Fibroblast of the aortic adventitia (primary cell): ENCODE measurements at places on chromosomes 13 and 19. TPM values are rescaled to one million over a fixed set of nuclear protein-coding genes. Genes with fewer than 3 reads are reported as not detected.

The MCOLN1 gene
- total RNA-seq: 12.0 and 17.3 TPM in 2 replicates

- DNase-seq: peak; percentile 60
Measured at GRCh38 chr13:40682449-40683240, 16.2 kb upstream of the FOXO1 start.

The DAND5 gene
- 0.18 TPM in 1 of 2 replicates, not detected in the other for total RNA-seq

The HSPB6 gene
- total RNA-seq: 297 and 713 TPM in 2 replicates

DNA sequence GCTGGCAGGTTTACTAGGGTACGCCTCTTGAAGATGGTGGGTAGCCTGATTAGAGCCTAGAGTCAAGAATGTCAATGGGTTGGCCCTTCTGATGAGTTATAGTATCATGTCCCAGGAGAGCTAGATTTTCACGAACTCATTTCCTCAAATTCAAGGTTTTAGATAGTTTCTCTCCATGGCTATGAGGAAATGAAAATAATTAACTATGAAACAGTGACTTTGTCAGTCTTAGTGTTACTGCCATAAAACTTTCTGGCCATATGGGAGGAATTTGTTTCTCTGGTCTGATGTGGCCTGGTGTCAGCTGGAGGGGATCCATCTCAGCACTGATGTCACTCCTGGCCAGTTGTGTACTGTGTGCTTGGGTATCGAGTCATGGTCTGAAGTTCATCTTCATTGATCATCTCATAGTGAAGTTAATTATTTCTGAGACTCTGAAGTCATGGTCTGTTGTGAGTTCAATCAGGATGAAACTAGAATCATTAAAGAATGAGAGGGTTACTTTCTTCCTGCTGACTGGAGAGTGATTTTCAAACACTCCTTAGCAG, 49.4 kb upstream of the TNFSF11 start:
- DNase-seq: peak; percentile 25

DNA sequence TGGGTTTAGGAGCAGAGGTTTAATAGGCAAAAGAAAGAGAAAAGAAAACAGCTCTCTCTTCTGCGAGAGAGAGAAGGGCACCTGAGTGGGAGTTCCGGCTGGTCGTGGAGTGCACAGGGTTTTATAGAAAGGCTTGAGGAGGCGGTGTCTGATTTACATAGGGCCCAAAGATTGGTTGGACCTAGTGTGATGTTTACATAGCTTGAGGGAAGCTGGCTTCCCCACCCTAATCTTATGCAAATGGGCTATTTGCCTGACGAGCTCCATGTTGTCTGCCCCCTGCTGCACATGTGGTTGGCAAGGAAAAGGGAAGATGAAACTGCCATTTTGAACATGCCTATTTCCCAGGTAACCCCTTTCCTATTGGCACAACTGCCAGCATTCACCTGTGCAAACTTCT, 21.5 kb upstream of the MEDAG start:
- DNase-seq: no peak

DNA sequence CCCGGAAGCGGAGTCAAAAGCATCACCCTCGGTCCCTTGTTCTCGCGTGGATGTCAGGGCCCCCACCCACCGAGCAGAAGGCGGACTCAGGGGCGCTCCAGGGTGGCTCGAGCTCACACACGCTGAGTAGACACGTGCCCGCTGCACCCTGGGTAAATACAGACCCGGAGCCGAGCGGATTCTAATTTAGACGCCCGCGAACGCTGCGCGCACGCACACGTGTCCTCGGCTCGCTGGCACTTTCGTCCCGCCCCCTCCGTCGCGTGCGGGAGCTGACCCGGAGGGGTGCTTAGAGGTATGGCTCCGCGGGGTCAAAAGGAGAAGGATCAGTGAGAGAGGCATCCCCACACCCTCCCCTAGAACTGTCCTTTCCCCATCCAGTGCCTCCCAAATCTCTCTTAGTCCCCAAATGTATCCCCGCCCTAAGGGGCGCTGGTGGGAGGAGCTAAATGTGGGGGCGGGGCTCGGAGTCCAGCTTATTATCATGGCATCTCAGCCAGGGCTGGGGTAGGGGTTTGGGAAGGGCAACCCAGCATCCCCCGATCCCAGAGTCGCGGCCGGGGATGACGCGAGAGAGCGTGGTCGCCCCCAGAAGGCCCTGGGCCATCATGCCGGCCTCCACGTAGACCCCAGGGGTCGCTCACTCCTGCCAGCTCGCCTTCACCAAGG, 451 bp upstream of the ICAM5 start:
- DNase-seq: no peak

- DNase-seq: no peak
Measured at GRCh38 chr19:29013988-29014387, 199.0 kb downstream of the UQCRFS1 start.

GRCh38 chr19:6475321-6476108, 6.1 kb downstream of the DENND1C start:
- no peak for DNase-seq

The CASP14 gene
- total RNA-seq: not detected in 2 replicates

- no peak for DNase-seq
Measured at GRCh38 chr13:58313219-58313618, 681.7 kb downstream of the PCDH17 start.

DNA sequence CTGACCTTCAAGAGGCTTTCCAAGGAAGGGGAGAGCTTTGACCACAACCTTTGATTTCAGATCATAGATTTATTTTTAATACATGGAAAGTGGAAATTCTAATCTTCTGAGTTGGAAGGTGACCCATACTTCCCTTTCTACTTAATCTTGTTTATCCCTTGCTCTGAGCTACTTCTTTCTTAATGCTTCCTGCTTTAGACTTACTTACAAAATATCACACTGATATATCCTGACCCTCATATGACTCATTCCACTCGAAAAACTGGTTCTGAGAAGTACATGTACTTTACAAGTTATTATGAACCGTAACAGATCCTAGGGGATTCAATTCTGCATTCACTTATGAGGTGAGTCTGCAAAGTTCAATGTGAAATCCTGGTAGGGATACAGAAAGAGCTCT, 76.2 kb upstream of the IRS2 start:
- peak; percentile 41 for DNase-seq

GRCh38 chr13:48068036-48068435, 26.9 kb downstream of the MED4 start:
- DNase-seq: no peak

The MYO1F gene
- total RNA-seq: 0.09 and 0.41 TPM in 2 replicates

The WDR88 gene
- not detected in 2 replicates for total RNA-seq

The C19orf33 gene
- 0.45 and 1.7 TPM in 2 replicates for total RNA-seq

GRCh38 chr19:19627621-19628500, at the start of gene LPAR2:
TSS of gene LPAR2 (minus strand) at chr19:19628220. CDS start at chr19:19627275, 945 bp downstream.
- DNase-seq: no peak

The ZNF729 gene
- not detected in 2 replicates for total RNA-seq

The ZNF8 gene
- total RNA-seq: 5.1 and 7.6 TPM in 2 replicates

DNA sequence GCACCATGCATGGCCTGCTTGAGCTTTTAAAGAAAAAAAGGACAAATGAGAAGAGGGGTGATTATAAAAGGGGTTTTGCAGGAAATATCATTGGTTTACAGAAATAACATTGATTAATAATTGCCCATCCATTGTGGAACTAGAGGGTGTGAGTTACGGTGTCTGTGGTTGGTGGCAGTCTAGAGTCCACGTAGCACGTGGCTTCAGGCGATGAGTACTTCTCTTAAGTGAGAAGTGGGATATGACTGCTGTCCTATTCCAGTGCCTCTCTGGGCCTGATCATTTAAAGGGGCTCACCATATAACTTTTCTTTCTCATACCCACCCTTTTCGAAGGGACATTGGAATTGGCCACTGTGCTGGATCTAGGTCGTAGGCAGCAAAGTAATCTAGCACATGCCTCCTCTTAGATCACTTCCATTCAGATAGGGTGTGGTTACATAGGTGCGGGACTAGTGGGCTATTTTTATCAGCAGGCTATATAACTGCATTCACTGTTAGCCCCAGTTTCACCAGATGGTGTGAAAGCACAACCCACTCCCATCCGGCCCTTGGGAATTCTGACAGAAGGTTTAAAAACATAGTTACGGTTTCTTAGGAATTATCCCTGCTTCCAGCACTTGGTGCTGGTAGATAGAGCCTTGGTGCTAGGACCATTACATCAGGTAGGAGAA, 19.9 kb downstream of the PPP5C start:
- no peak for DNase-seq

The C5AR1 gene
- total RNA-seq: 0.09 TPM in 1 of 2 replicates, not detected in the other

GRCh38 chr13:73579574-73580274, 520.9 kb downstream of the KLF5 start:
- DNase-seq: no peak

GRCh38 chr13:97249093-97249795, 27.1 kb downstream of the MBNL2 start:
- no peak for DNase-seq

The LHB gene
- not detected in 2 replicates for total RNA-seq

GRCh38 chr13:110677731-110678545, 28.0 kb downstream of the CARS2 start:
- no peak for DNase-seq

The NPAS1 gene
- 0.49 and 2.1 TPM in 2 replicates for total RNA-seq

- no peak for DNase-seq
Measured at GRCh38 chr13:107960301-107960700, 255.0 kb downstream of the LIG4 start.

DNA sequence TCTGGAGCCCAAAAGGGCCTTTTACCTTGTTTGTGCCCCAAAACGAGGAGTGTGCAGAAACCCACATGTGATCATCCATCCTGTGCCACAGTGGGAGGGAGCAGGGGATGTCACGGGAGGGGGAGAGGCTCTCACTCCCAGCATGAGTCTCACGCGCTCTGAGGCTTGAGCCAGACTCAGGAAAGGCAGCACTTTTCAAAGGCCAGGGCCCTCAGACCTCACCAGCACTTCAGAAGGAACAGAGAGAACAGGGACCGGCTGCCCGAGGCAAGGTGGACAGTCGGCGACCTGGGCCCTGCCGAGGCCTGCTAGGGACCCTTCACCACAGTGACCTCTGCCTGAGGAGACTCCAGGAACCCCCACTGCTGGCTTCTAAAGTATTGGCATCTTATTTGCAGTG, 71.7 kb upstream of the WASF3 start:
- DNase-seq: peak; percentile 19

DNA sequence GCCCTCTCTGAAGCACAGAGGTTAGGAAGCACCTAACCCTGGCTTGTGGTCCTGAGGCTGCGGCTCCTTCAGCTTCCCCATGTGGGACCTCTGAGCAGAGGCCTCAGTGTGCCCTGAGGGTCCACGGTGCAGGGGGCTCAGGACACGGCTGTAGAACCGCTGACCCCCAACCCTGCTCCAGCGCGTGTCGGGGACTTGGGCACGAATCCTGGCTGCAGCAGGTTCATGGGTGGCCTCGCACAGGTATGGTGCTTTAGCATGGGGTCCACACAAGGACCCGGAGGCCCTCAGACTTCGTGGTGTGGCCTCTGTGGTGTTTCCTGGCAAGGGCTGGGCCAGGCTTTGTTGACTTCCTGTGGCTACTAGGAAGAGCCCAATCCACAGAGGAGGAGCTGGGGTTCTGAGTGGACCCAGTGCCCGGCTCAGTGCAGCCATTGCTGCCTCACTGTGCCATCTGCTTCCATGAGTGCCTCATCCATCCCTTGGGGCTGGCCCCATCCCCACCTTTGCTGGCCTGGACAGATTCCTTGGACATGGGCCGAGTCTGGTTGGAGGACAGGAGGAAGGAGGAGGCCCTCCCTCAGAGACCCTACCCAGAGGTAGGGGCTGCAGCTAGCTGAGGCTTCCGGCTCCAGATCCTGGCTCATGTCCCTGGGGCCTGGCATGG, 24.5 kb downstream of the ZBTB7A start:
- no peak for DNase-seq

DNA sequence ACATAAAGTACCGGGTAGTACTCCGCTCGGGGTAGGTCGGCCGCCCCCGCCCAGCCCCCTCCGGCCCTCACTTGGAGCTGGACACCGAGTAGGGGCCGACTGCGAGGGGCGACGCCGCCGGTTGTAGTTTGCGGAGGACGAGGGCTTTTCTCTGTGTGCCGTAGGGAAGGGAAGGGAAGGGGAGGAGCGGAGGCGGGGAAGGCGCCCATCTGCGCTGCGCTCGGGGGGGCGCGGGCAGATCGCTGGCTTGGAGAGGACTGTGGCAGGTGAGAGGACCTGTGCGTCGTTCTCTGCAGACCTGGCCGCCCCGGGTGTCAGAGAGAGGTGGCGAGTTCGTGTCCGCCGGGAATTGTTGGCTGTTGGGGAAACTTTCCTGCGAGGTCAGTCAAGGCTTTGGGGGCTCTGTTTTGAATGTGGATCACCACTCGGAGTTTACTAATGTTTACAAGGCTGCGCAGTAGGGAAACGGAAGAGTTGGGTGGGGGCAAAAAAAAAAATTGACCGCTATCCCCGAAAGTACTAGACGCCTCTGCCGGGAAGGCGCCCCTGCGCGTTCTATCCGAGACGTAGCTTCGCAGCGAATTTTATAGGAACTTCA, 1.4 kb downstream of the ING1 start:
- DNase-seq: peak; percentile 36

The ELSPBP1 gene
- not detected in 2 replicates for total RNA-seq

GRCh38 chr19:40263440-40264313, 21.5 kb downstream of the AKT2 start:
- no peak for DNase-seq

DNA sequence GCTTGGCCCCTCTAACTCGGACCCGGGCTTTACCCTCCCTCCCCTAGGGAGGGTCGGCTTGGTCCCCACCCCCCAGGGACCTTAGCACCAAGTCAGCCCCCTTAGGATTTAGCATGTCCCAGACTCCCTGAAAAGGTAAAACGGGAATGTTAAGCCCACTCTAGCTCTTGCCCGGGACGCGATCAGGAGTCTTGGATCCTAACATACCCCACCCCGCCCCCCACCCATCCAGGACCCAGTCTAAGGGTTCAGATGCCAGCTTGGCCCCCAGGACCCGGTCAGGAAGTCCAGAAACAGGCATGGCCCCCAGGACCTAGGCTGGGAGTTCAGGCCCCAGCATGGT, 437 bp downstream of the EPOR start:
- no peak for DNase-seq

DNA sequence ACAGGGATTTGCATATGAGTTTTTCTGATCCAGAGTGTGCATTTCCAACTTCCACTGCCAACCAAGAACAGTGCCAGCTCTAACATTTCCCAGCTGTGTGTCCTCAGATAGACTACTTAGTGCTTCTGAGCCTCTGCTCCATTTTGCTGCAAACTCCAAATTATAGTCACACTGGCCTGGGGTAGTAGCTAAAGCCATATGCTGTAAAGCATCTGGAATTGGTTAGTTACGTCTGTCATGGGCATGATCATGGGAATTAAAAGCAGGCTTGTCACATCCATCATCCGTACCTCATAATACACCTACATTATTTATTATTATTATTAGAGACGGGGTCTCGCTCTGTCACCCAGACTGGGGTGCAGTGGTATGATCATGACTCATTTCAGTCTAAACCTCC, 7.1 kb downstream of the ELAVL3 start:
- DNase-seq: no peak

The CACNG8 gene
- 0.41 and 0.45 TPM in 2 replicates for total RNA-seq

DNA sequence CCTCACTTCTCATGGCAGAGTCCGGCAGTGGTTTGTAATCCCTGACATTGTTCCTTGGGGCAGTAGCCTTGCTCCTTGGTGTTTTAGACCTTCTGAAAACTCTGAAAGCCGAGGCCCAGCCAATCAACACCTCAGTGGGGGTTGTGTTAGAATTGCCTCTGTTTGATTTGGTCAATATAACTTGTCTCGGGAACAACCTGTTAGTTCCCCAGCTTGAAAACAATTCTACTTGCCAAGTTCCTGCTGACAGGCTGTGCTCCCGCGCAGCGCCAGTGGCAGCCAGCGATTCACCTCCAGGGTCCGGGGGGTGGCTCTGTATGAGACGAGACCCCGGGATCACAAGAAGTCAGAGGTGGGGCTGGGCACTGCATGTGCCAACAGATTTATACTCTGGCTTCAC, 81.4 kb upstream of the MEDAG start:
- no peak for DNase-seq
